ENCODE measurements at places on chromosomes 4 and X. TPM values are rescaled to one million over a fixed set of nuclear protein-coding genes. Genes with fewer than 3 reads are reported as not detected.

RNF212 gene
- total RNA-seq = 13.3 TPM

DNA sequence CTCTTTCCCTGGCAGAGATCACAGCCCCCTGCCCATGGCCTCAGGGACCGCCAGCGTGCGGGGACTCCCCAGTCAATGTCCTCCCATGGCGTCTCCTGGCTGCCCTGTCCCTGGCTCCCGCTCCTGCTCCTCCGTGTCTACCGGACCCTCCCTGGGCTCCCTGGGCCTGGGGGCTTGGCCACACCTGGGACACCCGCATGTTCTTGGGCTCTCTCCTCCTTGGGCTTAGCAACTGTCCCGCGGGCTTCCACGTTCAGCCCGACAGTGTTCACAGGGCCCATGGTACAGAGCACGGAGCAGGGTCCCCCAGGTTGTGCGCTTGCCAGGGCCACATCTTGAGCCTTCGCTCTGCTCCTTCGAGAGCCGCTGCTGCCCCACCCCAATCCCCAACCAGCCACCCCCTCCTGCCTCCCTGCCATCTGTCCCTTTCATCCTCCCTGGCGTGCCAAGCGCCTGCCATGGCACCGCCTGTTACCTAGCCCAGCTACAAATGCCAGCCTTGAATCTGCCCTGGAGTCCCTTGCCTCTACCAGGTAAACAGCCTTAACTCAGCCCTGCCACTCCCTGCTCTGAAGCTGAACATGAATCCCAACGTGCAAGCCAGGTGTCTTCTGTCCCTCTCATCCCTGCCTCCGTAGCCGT, 3.9 kb downstream of the AVPR2 start:
- no peak for DNase-seq

DNA sequence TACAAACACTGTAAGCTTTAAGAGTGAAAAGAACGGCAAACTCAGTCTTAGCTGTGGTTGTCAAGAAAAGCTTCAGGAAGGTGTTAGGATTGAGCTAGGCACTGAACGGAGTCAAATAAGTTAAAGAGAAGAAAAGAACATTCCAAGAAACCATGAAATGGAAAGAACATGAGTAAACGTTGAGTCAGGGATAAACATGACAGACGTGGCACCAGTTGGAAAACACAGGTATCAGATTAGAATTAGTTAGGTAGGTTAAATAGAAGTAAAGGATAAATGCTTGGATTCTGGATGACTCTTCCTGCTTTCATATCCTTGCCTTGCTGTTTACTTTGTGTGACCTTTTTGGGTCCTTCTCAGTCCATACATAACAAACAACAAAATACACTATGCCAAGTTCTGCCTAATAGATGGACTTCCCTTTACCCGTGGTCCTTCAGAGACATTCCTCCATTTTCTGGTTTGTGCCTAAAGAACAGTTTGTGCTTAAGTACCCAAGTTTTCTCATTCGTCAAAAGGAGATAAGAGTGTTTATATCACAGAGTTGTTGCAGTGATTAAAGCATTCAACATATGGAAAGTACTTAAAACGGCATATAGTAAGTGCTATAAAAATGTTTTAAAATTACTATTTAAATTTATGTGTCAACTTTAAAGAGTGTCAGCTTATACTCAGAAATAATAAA, 446.9 kb downstream of the TMA16 start:
- DNase-seq = no peak

- DNase-seq = no peak
These were observed 54.5 kb downstream of the LDB2 start for GRCh38 chr4:16843831-16844508.

GRCh38 chrX:47197526-47197925, 3.9 kb downstream of the UBA1 start:
- no peak for DNase-seq

All from NCI-H460 (cell line).